B cell (primary cell): ENCODE measurements at places on chromosomes 13 and 19. TPM values are rescaled to one million over a fixed set of nuclear protein-coding genes. Genes with fewer than 3 reads are reported as not detected.

The ZNF844 gene
- total RNA-seq = 33.7 and 36.4 TPM in 2 replicates

The RASIP1 gene
- total RNA-seq = 0.20 TPM in 1 of 2 replicates, not detected in the other

The PTPRH gene
- not detected in 2 replicates for total RNA-seq

The CGB8 gene
- total RNA-seq = not detected in 2 replicates

The ZNF814 gene
- 83.9 and 95.1 TPM in 2 replicates for total RNA-seq

The RANBP3 gene
- 90.0 and 91.7 TPM in 2 replicates for total RNA-seq

The ETV2 gene
- total RNA-seq = 0.42 and 1.3 TPM in 2 replicates
